Midbrain (tissue), 1 donor: ENCODE measurements at places on chromosomes 3 and 15.

DNA sequence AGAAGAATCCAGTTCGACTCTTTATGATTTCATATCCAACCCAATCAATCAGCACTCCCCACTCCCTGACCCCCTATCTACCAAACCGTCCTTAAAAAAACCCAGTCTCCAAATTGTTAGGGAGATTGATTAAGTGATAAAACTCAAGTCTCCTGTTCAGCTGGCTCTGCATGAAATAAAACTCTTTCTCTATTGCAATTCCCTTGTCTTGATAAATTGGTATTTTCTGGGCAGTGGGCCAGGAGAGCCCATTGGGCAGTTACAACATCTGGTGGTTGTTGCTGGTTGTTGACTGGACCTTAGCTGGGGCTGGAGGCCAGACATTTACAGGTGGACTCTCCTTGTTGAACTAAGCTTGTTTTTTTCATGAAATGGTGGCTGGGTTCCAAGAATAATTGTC, 642.3 kb downstream of the ROBO2 start:
- no peak for DNase-seq

- no peak for DNase-seq
These were observed 246.8 kb upstream of the TOPAZ1 start for GRCh38 chr3:43994657-43995546.

DNA sequence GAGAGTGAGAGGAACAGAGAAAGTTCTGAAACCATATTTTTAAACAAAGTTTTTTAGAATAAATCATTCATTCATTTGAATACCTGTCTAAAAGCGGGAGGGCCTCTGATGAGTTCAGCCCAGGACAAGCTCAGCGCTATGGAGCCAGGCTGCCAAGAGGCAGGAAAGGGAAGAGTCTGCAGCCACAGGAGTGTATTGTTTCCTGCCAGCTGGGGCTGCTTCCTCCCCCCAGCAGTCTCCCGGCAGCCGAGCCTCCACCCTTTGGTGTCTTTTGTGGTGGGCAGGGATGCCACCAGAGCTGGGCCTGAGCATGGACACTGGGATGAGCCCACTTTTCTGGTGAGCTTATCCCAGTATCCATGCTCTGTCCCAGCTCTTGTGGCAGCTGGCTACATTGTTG, 199.5 kb upstream of the TPRG1 start:
- no peak for DNase-seq

DNA sequence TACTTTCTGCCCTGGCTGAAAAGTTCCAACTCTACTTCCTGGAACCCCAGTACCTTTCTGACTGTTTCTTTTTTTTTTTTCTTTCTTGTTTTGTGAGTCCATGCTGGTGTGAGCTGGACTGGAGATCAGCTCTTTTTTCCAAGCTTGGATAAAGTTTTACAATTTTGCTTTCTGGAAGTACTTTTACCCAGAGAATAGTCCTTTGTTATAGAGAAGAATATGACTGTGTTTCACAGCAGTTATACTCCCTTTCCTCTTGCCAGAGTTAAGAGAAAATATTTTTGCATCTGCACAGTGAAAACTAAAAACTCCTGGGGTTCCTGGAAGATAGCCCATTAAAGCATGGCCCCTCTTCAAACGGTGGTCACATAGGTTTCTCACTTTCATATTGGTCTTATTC, 1100.6 kb downstream of the OTOL1 start:
- peak; percentile 8 for DNase-seq

DNA sequence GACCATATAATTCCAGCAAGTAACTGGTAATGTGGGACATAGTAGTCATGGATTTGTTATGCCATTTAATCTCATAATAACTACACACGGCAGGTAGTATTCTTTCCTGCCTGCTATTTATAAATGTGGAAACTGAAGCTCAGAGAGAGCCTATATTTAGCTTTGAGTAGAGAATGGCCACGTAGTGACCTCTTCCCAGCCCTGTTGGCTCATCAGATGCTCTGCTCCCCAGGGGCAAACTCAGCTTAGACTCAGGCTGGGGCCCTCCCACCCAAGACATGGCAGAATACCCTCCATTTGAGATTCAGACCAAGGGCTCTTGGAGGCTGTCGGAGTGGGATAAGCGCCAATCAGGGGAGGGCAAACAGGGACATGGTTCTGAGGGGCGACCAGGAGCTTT, 17.3 kb upstream of the HDAC11 start:
- no peak for DNase-seq

GRCh38 chr3:128835096-128835495, 44.3 kb upstream of the ACAD9 start:
- no peak for DNase-seq
